ENCODE measurements at places on chromosomes 2 and 18. TPM values are rescaled to one million over a fixed set of nuclear protein-coding genes. Genes with fewer than 3 reads are reported as not detected.

DNA sequence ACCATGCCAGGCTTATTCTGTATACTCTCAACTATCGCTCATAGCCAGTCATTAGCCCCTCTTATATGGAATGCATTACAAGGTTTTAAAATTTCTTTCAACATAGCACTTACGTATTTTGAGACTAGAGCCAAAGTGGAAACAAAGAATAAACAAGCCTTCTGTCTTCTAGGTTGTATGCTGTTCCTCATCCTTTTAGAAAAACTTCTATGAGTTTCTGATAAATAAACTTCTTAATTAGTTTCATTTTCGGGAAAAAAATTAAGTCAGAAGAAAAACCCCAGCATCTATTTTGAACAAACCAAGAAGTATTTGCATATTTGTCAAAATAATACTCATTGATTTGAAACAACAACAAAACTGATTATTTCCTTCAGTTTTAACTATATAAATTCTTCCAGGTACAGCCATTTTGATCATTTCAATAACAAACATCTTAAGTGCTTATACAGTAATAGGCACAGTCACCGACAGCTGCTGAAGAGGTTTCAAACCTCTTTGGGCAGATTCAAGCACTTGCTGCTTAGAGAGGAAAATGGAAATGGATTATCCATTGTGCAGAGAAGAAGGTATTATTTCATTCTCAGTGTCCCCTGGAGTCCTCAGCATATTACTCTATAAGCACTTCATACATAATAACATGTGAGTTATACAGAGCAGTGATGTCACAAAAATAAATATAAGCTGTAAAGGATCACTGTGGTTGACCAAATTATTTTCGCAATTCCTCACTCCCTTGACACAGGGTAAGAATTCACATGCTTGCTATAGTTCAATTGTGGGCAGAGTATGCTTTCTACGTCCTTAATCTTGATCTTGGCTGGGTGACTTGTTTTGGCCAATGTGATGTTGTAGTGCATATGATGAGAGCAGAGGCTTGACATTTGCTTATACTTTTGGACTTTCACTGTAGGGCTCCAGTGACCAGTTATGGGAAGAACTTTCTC is 833.8 kb downstream of the TRIB2 start:
- no peak for DNase-seq

- no peak for DNase-seq
Measured at GRCh38 chr2:55848096-55848495, 75.5 kb downstream of the EFEMP1 start.

DNA sequence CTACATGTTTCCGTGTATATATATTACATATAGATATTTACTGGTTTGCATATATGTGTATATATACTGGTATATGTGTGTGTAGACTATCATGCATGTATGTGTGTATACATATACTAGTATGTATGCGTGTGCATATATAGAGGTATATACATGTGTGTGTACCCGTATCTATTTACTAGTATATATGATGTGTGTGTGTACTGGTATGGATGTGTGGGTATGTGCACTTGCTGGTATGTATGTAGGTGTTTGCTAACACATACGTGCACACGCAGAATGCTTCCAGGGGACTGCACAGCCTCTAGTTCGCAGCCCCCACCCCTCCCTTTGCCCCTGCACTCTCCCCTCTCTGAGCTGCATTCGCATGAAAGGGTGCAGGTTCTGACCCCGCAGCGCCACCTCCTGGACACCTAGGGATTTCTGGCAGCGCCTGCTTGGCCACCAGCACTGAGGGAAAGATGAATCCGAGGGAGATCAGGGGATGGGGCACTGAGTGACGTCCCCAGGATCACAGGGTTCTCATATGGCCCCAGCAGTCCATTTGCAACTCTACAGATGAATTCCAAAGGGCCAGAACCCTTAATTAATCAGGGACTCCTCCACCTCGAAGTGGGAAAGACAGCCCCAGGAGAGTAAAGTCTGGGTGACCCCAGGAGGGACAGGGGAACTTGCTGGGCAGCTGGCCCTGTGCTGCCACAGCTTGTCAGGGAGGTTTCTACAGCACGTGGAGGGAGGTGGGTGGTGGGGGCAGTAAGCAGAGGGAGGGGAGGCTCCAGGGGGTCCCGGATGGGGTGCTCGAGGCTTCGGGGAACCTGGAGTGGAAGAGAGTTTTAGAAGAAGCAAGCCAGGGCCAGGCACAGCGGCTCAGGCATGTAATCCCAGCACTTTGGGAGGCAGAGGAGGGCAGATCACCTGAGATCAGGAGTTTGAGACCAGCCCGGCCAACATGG is 66.8 kb upstream of the ASAP2 start:
- DNase-seq: peak; percentile 95

- peak; percentile 97 for DNase-seq
Measured at GRCh38 chr2:199979832-199980628, 24.6 kb downstream of the MAIP1 start.

GRCh38 chr2:117232305-117232704 is 582.2 kb upstream of the DDX18 start:
- DNase-seq: peak; percentile 48

DNA sequence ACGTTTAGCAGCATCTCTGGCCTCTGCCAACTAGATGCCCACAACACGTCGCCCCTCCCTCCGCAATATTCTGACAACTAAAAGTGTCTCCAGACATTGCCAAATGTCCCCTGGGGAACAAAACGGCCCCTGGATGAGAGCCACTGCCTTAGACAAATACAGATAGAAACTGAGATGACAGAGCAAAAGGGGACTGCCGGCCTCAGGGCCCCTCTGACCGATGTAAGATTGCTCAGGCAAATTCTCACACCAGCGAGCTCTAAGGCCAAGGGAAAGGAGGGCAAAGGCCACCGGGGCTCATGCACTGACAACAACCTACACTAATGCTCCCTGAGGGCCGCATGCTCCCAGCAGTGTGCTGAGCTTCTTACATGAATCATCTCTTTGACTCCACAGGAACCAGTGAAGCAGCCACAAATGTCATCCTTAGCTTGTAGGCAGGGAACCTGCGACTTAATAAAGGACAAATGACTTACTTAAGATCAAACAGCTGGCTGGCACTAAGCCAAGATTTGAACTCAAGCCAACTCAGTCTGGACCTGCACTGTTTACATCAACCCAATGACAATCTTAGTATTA is 228.5 kb downstream of the TTC32 start:
- DNase-seq: no peak

DNA sequence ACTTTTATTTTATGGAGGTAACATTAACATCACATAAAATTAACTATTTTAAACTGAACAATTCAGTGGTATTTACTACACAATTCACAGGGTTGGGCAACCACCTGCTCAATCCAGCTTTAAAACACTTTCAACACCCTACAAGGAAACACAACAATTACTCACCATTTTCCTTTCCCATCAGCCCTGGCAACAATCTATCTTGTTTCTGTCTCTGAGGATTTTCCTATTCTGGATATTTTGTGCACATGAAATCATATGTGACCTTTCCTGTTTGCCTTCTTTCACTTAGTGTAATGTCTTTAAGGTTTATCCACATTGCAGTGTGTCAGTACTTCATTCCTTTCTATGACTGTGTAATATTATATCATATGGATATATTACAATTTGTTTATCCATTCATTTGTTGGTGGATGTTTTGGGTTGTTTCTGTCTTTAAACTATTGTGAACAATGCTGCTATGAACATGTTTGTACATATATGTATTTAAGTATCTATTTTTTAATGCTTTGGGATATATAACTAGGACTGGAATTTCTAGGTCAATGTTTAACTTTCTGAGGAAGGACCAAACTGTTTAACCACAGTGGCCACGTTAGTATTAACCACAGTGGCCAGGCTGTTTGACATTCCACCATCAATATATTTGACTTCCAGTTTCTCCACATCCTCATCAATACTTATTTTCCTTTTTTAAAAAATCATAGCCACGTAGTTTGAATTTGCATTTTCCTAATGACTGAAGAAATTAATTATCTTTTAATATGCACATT is 72.4 kb upstream of the KIF5C start:
- no peak for DNase-seq

GRCh38 chr2:69926849-69927515 is 12.1 kb downstream of the MXD1 start:
- DNase-seq: no peak

DNA sequence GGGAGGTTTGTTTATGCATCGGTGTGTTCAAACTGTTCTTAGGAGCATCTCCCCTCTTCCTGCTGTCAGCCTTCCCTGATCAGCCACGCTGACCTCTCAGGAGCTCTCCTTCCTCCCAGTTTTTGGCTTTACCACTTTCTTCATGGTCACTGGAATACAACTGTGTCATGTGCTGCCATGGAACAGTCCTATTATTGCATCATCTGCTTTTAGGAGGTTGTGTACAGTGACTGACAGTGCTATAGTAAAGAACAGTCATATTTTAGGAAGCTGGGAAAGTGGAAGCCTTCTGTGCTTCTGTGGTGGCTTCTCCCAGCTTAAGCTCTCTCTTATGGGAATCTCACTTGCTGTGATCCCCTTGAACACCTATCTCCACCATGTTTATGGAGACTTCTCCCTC is 165.5 kb downstream of the TPGS2 start:
- DNase-seq: no peak

GRCh38 chr2:165876269-165876668 is 77.3 kb downstream of the TTC21B start:
- DNase-seq: no peak

DNA sequence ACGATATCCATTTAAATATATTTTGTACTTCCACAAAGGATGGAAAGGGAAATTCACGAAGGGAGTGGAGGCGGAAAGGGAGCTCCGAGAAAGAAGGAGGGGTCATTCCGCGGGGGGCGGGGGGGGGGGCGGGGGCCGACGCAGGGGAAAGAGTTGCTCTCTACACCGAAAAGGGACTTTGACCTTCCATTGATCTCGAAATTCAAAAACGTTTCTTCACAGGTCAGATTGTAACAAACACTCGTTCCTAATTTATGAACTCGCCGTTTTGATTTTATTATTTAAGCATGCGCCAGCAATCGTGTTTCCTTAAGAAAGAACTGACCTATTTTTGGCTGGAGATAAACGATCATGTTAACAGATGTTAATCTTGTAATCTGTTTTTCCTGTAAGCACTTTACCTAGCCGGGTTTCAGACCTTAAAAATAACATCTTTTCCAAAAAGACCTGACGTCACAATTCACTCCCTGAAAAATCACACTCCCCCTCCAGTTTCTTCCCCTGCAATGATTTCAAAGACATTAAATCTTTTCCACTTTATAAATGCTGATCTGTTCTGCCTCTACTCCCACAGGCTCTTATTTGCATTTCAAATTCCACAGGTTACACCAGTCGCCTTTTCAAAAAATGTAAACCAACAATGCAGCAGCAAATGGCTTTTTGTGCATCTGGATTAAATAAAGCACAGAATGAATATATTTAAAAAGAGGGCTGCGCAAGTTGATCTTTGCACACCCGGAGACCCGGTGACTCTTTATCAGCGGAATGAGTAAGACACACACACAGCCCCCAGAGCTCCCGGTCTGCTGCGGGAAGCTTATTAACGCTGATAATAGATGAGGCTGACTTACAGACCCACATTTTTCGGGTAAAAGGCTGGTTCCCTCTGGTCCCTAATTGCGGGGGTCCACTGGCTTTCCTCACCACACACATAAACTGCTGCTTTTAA is 1.6 kb downstream of the ZNF516 start:
- DNase-seq: no peak

- DNase-seq: no peak
Measured at GRCh38 chr18:79627750-79628294, 51.8 kb upstream of the CTDP1 start.

GRCh38 chr2:135913727-135914365 is 37.6 kb upstream of the MCM6 start:
- peak; percentile 28 for DNase-seq

GRCh38 chr2:207823865-207824264 is 54.2 kb upstream of the FZD5 start:
- DNase-seq: no peak

GRCh38 chr2:10658041-10658913 is 31.5 kb downstream of the NOL10 start:
- DNase-seq: no peak

- no peak for DNase-seq
Measured at GRCh38 chr2:23041443-23041842, 343.5 kb upstream of the KLHL29 start.

- DNase-seq: no peak
Measured at GRCh38 chr18:57084331-57085271, 62.3 kb upstream of the BOD1L2 start.

GRCh38 chr18:28399781-28400362 is 222.9 kb upstream of the CDH2 start:
- no peak for DNase-seq

GRCh38 chr2:16729335-16729734 is 63.7 kb upstream of the CYRIA start:
- DNase-seq: no peak

DNA sequence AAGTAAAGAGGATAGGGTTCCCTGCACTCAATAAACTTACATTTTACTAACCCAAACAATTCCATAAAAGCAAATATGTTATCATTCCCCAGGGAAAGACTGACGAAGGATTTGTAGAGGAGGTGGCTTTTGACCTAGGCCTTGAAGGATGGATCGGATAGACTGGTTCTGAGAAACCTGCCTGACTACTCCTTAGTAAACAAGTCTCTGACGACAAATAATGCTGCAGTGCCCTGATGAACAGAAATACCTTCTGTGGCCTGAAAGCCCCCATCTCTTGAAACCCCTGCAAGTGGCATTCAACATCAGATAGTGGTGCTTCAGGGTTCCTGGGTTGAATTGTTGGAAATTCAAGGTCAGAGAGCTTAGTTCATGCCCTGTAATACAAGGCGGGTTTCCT is 19.2 kb downstream of the PRKCE start:
- no peak for DNase-seq

GRCh38 chr2:9985531-9986328 is 34.2 kb downstream of the GRHL1 start:
- no peak for DNase-seq

GRCh38 chr2:138500592-138501424 is 762 bp upstream of the SPOPL start:
- DNase-seq: peak; percentile 23

DNA sequence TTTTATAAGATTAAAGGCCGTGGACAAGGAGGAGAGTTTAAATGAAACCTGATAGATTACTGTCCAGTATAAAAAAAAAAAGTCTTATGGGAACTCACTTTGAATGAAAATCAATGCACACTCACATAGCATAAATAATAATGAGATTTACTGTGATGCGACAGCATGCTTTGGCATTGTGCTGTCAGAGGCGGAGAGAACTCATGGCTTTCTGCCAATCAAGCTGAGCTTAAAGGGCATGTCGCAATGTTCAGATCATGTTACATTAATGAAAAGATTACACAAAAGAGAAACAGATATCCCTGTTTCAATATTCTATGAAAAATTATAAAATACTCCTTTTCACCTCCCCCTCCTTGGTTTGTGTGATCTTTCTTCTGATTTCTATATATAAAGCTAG is 310.8 kb downstream of the ERBB4 start:
- no peak for DNase-seq

TP53I3 gene
- total RNA-seq: 6.4 TPM

SCTR gene
- not detected for total RNA-seq

SPAST gene
- total RNA-seq: 19.0 TPM

GAREM2 gene
- total RNA-seq: 0.95 TPM

MATN3 gene
- 0.39 TPM for total RNA-seq

MRPL53 gene
- total RNA-seq: 24.9 TPM

GAL3ST2 gene
- total RNA-seq: 0.75 TPM

PGAP1 gene
- 25.4 TPM for total RNA-seq

CD226 gene
- 0.26 TPM for total RNA-seq

FBXO48 gene
- total RNA-seq: 1.7 TPM

GPR155 gene
- 14.5 TPM for total RNA-seq
